ENCODE measurements at places on chromosomes 2 and 18.
A peak's percentile ranks its signal among the peaks of the same experiment; 100 is the strongest.

- DNase-seq = no peak
These were observed 99.2 kb upstream of the VRK2 start for GRCh38 chr2:57947398-57947797.

GRCh38 chr2:13696601-13697000 is 935.9 kb upstream of the LRATD1 start:
- no peak for DNase-seq

DNA sequence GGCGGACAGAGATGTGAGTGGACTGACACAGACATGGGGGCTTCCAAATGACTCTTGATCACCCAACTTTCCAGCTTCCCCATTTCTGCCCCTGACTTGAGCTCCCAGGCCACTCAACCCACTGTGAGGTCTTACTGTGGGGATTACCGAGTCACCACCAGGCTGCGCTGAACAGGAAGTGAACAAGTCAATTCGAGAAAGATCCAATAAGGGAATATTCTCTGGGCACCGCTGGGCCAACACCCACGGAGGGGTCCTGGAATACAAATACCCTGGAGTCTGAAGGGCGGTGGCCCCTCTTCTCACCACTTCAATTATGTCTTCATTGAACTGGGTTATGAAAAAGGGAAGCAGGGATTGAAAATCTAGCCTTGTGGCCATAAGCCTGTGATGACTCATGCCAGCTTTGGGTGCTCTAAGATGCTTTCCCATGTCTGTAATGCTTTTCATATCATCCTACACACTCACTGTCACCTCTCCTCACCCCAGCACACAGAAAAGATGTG is 37.7 kb downstream of the BCL11A start:
- DNase-seq = no peak

GRCh38 chr2:163621445-163622004 is 114.3 kb downstream of the FIGN start:
- DNase-seq = no peak

- no peak for DNase-seq
These were observed 699.6 kb downstream of the NYAP2 start for GRCh38 chr2:226098861-226099745.

- DNase-seq = no peak
These were observed 57.9 kb upstream of the SPHKAP start for GRCh38 chr2:228239207-228239906.

GRCh38 chr2:225130093-225130492 is 87.8 kb upstream of the DOCK10 start:
- DNase-seq = no peak

DNA sequence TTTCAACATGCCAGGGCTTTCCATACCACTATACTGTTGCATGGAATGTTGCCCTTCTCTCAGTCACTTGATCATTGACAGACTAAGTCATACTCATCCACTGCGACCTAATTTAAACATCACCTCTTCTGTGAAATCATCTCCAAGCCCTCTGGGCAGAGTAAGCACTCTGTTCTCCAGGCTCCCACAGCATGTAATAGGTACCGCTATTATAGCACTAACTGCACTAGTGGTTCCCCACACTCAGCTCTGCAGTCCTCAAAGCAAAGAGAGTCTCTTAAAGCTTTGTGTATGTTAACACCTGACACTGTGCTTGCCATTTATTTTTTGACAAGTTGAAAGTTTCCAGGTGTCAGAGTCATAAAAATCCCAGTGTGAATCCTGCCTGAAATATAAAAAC is 947.2 kb downstream of the ERBB4 start:
- no peak for DNase-seq

DNA sequence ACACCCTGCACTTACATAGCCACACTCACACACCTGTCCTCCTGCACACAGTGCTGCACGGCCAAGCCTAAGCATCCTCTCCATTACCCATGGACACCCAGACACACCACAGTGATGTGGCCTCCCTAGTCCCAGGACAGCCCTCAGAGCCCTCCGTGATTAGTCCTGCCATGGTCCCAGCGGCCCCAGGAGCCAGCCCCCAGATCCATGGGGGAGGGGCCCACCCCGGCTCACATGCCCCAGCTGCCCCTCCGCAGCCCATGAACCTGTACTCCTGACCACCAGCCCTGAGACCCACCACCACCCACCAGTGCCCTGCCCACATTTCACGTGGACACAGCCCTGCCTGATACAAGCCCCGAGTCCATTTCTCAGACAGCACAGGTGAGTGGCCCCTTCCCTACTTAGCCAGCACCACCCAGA is 8.1 kb upstream of the DUSP2 start:
- DNase-seq = no peak

DNA sequence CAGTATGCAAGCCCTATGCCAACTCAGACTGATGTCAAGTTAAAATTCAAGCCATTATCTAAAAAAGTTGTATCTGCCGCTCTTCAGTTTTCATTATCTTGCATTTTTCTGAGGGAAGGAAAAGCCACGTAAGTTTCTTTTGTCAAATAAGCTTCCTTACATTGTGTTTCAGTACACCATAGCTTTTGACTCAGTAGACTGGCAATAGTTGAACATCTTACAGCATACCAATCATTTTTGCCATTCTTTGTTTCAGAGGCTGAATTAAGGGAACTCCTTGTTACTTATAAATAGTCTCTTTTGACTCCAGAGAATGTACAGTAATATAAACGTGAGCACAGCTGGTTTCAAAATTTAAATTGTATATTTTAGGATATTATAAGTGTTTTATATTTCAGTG is 120.6 kb downstream of the EHBP1 start:
- no peak for DNase-seq

GRCh38 chr2:233369897-233370685 is 15.8 kb downstream of the DGKD start:
- DNase-seq = no peak

GRCh38 chr2:207928079-207928478 is 97.2 kb downstream of the PLEKHM3 start:
- DNase-seq = peak; percentile 55

- DNase-seq = no peak
These were observed 339.5 kb upstream of the SLC39A10 start for GRCh38 chr2:195317550-195317949.

- no peak for DNase-seq
These were observed 262.4 kb downstream of the MEIS1 start for GRCh38 chr2:66697366-66697765.

- no peak for DNase-seq
These were observed 48.0 kb downstream of the RNF144A start for GRCh38 chr2:6965071-6965795.

DNA sequence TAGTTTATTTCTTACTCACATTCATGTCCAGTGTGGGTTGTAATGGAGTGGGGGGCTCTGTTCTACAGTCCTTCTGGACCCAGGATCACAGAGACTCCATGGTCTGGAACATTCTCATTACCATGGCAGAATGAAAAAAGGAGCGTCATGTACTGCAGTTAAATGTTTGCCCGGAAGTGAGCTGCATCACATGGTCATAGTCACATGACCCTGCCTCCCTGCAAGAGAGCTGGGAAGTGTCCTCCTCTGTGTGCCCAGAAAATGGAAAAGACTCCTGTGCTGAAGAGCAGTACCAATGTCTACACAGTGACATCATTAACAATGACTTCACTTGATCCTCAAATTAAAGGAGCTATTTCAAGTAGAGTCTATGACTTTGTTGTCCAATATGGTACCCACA is 74.0 kb upstream of the ZBTB14 start:
- DNase-seq = no peak

DNA sequence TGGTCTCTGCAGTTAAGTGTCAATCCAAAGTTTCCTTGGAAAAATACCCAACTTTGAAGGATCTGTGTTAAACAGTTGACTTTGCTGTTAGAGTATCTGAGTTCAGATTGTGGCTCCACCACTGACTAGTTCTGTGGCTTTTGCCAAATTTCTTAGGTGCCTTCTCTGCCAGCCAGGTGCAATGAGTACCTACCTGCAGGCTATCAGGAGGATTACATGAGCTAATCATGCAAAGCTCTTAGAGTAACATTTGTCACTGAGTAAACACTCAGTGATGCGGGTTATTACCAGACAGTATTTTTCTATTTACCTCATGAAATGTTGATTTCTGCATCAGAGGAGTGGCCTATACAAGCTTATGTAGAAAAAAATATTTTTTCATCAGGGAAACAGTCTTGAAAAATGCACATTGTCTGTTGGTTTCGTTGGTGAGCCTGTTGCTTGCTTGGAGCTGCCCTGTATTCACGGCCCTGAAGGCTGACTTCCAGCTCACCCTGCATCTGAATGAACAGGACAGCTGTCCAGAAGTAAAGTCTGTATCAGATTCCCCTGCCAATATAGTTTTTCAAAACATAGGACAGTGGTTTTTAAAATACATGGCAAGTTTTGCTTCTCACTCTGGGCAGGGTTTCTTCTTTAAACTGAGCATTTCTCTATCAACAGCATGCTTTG is 235.1 kb downstream of the CDCA7 start:
- no peak for DNase-seq

DNA sequence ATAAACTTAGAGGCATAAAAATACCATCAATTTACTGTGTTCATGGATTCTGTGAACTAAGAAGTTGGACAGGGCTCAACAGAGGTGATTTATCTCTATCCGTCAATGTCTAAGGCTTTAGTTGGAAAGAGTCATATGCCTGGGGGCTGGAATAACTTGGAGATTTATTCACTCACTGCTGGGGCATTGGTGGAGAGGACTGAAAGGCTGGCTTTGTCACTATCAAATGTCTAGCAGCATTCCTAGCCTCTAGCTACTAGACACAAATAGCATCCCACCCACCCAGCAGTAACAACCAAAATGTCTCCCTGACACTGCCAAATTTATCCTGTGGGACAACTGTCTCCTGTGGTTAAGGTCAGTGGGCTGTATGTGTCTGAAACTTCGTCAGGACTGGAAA is 71.0 kb downstream of the EVA1A start:
- DNase-seq = no peak

- no peak for DNase-seq
These were observed 64.4 kb upstream of the AFF3 start for GRCh38 chr2:100206731-100207255.

DNA sequence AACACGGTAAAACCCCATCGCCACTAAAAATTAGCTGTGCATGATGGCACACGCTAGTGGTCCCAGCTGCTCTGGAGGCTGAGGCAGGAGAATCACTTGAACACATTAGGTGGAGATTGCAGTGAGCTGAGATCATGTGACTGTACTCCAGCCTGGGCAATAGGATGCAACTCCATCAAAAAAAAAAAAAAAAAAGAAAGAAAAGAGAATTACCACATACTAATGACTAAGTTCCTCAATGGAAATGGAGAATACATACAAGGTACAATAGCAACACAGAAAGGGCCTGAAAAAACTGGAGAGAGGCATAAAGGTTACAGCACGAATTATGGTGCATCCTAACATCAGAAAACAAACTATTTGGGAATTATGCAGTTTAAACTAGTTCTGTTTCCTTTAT is 81.3 kb downstream of the CDH2 start:
- DNase-seq = no peak

- no peak for DNase-seq
These were observed 550.2 kb upstream of the SLC39A10 start for GRCh38 chr2:195106681-195107380.

DNA sequence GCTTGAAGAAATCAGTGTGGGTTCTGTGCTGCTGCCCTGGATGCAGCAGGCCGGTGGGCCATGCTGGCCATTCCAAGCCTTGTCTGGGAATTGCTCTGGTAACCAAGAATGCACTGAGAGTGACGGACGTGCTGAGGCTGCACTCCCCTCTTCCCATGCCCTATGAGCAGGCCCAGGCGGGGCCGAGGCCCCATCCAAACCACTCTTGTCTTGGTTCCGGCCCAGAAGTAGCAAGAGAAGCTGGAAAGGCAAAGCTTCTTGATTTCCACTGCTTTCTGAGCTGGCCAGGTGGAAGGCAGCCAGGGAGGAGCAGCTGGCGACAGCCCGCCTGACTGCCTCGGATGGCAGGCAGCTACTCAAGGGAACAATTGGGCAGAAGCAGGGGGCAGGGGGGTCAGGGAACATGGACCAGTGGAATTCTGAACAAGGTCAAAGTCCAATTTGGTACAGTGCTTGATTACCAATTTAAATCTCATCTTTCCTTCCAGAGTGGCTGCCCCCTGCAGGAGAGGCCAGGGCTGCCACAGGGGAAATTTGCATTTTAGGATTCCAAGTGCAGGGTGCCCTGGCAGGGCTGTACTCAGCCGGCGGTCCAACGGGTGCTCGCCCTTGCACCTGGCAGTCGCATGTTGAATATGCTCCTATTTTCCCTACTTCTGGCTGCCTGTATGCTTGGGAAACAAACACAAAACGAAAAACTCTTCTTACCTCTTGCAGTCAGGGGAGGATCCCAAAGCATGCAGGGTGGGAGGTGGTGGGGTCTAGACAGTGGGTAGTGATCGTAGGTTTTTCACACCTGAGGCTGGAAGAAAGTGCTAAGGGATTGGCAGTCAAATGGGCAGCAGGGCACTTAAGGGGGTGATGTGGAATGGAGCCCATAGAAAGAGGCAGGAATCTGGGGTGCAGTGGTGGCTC is 67.3 kb downstream of the LIPG start:
- DNase-seq = no peak

DNA sequence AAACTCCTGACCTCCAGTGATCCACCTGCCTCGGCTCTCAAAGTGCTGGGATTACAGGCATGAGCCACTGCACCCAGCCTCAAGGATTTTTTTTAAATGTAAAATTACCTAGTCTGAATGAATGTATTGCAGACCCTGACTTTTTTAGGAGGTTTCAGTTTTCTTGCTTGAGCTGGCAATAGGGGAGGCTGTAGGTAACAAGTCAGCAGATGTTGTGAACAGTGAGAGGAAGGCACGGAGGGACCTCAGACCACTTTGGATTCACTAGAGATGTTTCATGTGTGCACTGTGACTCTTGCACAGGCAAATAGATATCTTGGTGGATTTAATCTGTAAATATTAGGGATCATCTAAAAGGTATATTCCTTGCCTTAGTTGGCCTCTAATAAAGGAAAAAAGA is 6.4 kb downstream of the NDUFV2 start:
- DNase-seq = no peak

DNA sequence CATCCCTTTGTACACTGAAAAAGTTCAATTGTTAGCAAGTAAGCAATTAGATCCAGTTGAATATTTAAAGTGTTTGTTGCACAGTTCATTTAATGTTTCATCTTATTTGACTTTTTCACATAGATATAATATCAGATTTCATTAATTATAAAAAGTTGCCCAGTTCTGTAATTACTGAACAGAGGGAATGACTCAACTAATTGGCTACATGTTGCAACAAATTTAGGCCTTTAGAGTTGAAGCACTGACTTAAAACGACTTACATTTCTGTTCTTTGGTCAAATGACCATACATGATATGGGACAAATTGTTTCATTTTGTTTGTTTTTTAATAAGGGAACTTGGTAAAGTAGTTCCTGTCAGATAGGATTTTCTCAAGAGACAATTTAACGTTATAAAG is 68.5 kb upstream of the FAM117B start:
- no peak for DNase-seq

DNA sequence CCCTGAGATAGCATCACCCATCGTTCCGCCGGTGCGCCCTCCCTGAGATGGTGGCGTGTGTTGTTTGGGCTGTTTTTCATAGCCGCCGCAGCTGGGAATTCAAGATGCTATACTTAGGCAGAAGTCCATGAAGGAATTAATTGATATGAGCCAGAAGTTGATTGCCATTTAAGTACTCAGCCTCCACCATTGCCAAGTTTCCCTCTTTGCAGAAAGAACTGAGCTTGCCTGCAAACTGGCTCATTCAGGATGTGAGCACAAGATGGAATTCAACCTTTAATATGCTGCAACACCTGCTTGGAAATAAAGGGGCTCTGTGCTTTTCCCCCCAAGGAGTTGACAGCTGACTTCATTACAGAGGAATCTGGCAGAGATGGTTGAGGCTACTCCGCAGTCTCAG is 295.5 kb downstream of the ZNF521 start:
- no peak for DNase-seq

GRCh38 chr2:189298481-189298880 is 118.9 kb upstream of the COL5A2 start:
- DNase-seq = no peak

Data from HT-29 (cell line).